KBM-7 (cell line): ENCODE measurements at places on chromosomes 3 and 15.

DNA sequence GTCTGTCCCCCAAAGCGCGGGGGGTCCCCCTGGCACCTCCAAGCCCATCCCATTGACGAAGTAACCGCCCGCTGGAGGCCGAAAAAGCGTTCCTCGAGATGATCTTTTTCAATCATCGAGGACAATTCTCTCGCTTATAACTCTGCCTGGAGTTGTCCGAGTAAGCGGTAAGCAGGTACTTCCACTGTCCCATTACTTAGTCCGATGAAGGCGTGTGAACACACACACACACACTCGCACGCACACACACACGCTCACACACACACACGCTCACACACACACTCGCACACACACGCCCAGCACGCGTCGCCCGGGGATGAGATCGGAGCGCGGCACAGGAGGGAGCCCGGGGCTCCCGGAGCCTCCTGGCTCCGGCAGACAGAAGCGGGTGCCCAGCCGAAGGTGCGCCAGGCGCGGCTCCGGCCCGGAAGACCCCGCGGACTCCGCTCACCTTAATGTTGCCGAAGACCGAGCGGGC is 430 bp downstream of the SLCO2A1 start:
- DNase-seq, result peak; percentile 28

- no peak for DNase-seq
These were observed 4.0 kb upstream of the PTH1R start for GRCh38 chr3:46873521-46873920.

DNA sequence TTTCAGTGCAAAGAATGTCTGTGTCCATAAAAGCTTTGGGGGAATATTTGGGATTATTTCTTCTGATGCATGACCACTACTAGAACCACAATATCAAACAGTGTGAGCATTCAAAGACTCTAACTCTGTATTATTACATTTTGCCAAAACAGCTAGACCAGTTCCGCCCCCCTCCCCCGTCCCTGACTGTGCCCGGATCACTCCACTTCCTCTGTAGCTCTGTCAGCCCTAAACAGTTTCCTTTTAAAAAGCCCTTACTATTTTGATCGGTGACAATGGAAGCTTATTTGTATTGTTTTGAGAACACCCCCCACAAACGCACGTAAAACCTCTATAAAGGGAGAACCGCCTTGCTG is 36.6 kb upstream of the EPHB3 start:
- peak; percentile 64 for DNase-seq

- DNase-seq, result no peak
These were observed 17.4 kb downstream of the DIS3L start for GRCh38 chr15:66310786-66311185.

- peak; percentile 50 for DNase-seq
These were observed 474 bp downstream of the ATP2C1 start for GRCh38 chr3:130894130-130894985.

- no peak for DNase-seq
These were observed 5.1 kb upstream of the MUC13 start for GRCh38 chr3:124939661-124940060.

GRCh38 chr15:74215958-74216357 is 13.4 kb upstream of the STRA6 start:
- DNase-seq, result no peak

DNA sequence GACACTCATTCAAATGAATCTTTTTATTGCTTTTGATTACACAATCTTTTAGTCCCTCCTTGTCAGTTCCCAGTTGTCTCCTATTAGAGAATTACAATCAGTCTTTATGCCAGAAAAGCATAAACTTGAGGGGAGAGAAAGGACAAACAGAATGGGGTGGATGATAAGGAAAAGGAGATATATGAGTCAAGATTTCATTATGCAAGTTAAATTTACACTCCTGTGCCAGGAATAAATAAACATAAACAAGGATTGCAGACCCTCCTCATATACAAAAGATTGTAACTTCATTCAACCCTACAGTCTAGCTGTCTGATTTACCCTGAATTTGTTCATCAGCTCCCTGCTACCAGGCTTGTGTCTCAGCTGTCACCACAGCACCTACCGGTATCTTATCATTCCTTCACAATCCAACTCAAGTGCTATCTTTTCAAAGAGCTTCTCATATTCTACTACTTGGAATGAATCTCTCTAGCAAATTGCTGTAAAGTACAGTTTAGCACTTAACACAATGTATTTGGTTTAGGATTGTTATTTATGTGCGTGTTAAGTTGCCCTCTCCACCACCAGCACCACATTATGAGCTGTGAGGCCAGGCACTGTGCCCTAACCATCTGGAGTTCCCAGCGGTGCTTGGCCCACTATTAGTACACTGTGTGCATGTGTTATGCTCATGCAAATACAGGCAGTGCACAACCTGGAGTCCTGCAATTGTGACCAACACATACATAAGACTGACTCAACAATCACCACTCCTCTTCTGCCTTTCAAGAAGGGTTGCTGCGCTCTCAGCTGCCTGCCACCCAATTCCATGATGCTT is 504.1 kb downstream of the TBL1XR1 start:
- DNase-seq, result no peak

DNA sequence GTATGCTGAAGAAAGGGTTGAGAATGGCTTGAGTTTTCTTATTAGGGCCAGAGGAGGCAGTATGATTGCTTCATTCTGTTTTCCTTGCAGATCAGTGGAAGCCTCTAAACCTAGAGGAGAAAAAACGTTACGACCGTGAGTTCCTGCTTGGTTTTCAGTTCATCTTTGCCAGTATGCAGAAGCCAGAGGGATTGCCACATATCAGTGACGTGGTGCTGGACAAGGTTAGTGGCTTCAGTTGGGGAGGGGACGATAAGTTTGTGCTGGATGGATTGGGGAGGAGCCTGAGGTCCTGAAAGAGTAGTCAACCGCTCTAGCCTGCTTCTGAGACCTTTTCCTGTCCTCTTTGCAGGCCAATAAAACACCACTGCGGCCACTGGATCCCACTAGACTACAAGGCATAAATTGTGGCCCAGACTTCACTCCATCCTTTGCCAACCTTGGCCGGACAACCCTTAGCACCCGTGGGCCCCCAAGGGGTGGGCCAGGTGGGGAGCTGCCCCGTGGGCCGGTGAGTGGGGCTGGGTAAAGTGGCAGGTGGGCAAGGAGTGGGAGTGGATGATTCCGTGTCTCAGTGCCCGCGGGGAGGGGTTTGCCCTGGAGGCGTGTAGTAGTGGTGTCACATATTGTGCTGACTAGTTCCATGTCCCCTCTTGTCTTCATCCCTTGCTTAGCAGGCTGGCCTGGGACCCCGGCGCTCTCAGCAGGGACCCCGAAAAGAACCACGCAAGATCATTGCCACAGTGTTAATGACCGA is 8.5 kb downstream of the EIF4G1 start:
- DNase-seq, result no peak

- no peak for DNase-seq
These were observed 1153.7 kb downstream of the SI start for GRCh38 chr3:163924600-163924999.

- DNase-seq, result no peak
These were observed 159.5 kb upstream of the LPP start for GRCh38 chr3:187994221-187995042.

- DNase-seq, result no peak
These were observed 16.3 kb upstream of the TIPARP start for GRCh38 chr3:156657862-156658731.

GRCh38 chr3:55330355-55330754 is 156.8 kb downstream of the WNT5A start:
- no peak for DNase-seq

DNA sequence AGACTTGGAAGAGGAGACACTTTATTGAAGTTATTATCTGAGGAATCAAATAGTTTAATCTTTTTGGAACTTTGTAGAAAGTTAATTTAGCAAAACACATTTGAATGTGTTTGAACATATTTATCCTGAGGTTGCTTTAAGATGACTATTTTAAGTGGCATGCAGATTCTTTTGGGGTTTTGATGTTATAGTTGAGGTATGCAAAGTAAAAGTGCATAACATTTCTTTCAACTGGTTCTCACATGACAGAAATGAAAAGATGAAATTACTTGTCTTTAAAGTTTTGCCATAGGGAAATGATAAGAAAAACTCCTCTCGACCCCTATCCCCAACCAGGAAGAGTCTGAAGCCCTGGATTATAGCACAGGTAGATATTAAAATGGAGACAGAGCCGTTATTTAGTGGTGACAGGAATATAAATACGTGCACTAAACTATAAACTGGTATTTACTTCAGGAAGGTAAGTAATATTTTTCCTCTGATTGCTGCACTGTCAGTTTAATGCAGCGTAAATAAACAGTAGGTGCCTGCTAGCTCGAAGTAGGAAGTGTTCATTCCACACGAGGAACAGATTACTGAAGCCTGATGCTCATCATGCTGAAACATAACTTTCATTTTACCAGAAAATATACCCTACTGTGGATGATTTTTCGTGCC is 15.1 kb upstream of the SATB1 start:
- no peak for DNase-seq

DNA sequence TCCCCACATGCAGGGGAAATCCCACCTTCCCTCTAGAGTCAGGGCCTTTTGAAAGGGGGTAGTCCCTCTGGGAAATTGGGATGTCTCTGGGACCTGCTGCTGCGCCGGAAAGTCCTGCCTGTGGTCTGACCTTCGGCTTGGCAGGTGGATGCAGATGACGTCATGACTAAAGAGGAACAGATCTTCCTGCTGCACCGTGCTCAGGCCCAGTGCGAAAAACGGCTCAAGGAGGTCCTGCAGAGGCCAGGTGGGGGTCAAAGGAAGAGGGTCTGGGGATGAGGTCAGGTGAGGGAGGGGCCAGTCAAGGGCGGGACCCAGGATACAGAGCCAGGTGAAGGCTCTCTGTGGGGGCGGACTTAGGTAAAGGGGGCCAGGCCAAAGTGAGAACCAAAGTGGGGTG is 16.2 kb downstream of the PTH1R start:
- no peak for DNase-seq

- DNase-seq, result no peak
These were observed 132.1 kb upstream of the WNT5A start for GRCh38 chr3:55619046-55619808.

GRCh38 chr3:170128259-170128976 is 53.1 kb downstream of the PHC3 start:
- peak; percentile 93 for DNase-seq

GRCh38 chr3:112074616-112075497 is 11.3 kb upstream of the C3orf52 start:
- DNase-seq, result no peak
